ENCODE measurements at places on chromosomes 7 and 10.

- no peak for DNase-seq
Measured at GRCh38 chr7:154879629-154880028, 123.3 kb downstream of the PAXIP1 start.

- no peak for DNase-seq
Measured at GRCh38 chr7:36045326-36045725, 107.7 kb upstream of the EEPD1 start.

- DNase-seq: no peak
Measured at GRCh38 chr7:108589874-108590273, 20.2 kb downstream of the DNAJB9 start.

DNA sequence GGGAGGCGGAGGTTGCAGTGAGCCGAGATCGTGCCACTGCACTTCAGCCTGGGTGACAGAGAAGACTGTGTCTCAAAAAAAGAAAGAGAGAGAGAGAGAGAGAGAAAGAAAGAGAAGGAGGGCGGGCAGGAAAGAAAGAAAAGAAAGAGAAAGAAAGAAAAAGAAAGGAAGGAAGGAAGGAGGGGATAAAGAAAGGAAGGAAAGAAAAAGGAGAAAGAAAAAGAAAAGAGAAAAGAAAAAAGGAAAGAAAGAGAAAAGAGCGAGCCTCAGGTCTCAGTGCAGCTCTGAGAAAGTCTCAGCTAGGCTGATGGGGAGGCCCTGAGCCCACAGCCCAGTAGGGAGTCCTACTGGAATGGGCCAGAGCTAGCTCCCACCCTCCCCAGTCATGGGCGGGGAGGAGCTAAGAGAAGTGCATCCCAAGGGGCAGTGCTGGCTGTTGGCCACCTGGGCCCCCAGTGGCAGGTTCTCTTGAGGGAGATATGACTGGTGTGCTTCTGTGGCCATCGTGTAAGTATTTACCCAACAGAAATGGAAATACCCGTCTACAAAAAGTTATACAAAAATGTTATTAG, 69.3 kb downstream of the ABRAXAS2 start:
- DNase-seq: no peak

DNA sequence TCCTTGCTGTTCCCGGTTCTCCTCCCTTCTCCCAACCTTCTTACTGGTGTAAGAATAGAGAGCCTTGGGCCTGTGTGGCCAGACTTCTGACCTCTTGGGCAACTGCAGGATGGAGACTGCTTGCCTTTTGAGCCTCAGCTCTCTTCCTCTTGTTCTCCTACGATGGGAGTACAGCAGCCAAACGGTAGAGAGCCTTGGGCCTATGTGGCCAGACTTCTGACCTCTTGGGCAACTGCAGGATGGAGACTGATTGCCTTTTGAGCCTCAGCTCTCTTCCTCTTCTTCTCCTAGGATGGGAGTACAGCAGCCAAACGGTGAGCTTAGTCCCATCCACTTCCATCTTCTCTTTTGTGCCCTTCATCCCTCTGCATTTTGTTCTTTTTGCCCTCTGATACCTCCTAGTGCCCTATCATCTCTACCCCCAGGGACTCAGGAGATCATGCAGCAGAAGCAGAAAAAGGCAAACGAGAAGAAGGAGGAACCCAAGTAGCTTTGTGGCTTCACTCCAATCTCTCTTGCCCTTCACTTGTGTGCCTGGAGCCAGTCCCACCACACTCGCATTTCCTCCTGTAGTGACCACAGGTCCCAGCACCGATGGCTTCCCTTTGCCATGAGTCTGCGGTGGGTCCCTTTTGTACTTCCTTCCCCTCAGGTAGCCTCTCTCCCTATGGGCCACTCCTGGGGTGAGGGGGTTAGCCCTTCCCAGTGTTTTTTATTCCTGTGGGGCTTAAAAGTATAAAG, 15.3 kb downstream of the SLC25A13 start:
- DNase-seq: no peak

- no peak for DNase-seq
Measured at GRCh38 chr10:86868353-86868752, 89.1 kb downstream of the MMRN2 start.

- no peak for DNase-seq
Measured at GRCh38 chr7:132558815-132559214, 17.5 kb downstream of the PLXNA4 start.

DNA sequence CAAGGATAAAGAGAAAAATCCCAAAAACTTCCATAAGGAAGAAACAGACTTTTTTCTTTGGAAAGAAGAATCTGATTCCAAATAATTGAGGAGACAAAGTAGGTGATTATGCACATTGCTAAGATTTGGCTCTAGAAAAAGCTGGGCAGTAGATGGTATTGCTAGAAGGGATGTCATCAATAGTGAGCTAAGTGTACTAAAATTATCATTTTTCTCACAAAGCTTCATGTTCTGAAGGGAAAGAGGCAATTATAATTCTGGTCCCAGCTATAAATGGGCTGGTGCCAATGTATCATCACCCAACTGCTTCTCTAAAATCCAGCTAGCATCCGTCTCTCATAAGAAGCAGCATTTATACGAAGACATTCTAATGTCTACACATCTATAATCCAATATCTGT, 23.9 kb downstream of the STEAP1 start:
- no peak for DNase-seq

DNA sequence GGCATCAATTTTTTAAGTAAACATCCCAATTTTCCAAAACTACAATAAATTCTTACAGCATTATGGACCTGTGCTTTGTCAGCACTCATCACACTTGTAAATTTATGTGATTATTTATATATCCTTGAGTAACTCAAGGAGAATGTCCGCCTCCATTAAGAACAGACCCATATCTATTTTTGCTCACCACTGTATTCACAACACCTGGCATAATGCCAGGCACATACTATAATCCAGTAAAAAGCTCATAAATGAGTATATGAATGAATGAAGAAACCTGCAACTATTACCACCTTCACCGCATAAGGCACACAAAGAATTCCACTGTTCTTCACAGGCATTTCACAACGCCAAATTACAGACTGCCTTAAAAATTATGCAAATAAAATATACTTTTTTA, 46.9 kb downstream of the MINDY3 start:
- no peak for DNase-seq
